ENCODE measurements at places on chromosomes 6 and 20. TPM values are rescaled to one million over a fixed set of nuclear protein-coding genes. Genes with fewer than 3 reads are reported as not detected.

MEP1A gene
- not detected for total RNA-seq

ESR1 gene
- total RNA-seq: 0.04 TPM

TNFRSF6B gene
- total RNA-seq: 37.0 TPM

CBFA2T2 gene
- 3.0 TPM for total RNA-seq

BCAS4 gene
- total RNA-seq: 1.6 TPM

DNA sequence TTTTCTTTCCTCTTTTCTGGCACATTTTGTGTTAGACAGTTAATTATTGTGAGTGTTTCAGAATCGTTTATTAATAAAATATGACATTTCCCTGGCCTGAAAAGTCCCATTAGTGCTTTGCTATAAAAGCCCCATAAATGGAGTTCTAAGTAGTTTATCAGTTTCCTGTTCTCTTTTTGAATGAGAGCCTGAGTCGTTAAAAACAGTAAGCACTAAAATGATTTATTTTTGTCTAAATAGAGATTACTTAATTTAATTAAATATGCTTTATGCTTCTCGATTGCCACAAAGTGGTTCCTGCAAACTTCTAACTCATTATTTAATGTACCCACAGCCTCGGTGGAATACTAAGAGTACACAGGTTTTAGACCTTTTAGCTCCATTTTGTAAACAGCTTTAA, 577.9 kb downstream of the C6orf118 start:
- no peak for DNase-seq

GRCh38 chr6:72553531-72554511, 68.0 kb upstream of the KCNQ5 start:
- peak; percentile 30 for DNase-seq

- DNase-seq: no peak
Measured at GRCh38 chr6:21046276-21046675, 512.0 kb downstream of the CDKAL1 start.

- no peak for DNase-seq
Measured at GRCh38 chr6:139904158-139904533, 529.7 kb upstream of the CITED2 start.

DNA sequence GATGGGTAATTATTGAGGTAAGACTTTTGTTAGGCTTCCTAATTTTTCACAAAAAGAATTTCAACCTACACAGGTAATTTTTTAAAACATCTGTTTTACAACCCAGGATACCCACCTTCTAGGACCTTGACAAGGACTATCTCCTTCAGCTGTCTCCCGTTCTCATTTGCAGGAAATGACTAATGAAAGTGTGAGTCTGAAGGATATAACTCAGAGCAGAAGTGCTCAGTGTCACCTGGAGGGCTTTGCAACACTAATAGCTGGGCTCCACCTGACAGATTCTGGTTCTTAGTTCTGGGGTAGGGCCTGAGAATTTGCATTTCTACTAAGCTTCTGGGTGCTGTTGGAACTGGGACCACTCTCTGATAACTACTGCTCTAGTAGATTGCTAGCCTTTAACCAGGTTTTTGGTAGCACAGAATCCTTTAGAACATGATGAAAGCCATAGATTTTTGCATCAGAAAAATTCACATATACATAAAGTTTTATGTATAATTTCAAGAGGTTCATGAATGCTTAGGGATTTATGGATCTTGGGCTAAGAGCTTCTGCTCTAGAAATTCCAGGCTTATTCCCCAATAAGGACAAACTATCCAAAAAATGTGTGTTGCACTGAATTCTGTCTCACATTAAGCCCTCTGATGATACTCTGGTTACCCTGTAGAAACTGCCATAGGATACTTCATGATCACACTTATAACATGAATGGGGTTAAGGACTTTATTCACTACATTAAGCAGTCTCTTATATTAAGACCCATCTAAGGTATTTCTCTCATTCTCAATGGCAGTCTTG, 30.3 kb downstream of the AK9 start:
- no peak for DNase-seq

GRCh38 chr6:85684133-85684808, 41.6 kb upstream of the SYNCRIP start:
- no peak for DNase-seq

Data from pulmonary artery endothelial cell (primary cell).